ENCODE measurements at places on chromosomes 5 and 9. TPM values are rescaled to one million over a fixed set of nuclear protein-coding genes. Genes with fewer than 3 reads are reported as not detected.

CDO1 gene
- total RNA-seq, result 3.5 TPM

DNA sequence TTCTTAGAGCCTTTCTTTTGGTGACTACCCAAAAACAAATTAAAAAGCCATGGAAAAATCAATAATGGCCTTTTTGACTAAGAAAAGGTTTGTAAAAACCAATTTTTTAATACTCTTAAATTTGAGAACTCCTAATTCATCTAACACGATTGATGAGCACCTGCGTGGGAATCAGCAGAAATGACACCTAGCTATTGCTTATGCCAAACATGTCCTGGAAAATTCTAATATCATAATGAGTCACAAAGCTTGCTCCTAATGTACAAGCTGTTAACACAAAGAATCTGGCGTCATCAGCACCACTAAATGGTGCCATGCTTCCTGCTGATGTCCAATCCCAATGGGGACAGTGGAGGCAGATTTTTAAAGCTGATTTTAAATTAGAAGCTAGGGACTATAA is 146.2 kb upstream of the LRRTM2 start:
- no peak for DNase-seq

DNA sequence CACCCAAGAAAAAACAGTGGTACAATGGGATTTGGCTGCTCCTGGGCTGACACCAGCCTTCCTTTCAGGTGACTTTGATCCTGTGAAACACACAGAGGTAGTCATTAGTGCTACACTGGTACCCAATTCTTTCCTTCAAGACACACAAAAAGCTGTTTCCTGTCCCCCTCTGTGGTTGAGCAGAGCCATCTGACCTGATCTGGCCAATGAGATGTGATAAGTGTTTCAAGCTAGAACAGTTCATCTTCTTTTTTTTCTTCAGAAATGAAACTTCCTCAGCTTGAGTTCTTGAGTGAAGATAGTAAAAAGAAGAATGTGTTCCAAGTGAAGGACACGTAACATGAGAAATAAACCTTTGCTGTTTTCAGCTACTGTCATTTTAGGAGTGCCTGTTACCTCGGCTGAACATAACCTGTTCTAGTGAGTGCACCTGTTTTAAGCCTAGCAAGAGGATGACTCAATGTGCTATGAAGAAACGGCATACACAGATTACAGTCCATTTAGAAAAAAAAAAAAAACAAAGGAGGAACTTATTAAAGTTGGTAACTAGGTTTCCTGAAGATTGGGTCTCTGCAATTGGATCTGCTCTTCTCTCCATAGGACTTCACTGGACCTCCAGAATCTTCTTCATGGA is 287.8 kb downstream of the GAS1 start:
- DNase-seq, result no peak

DNA sequence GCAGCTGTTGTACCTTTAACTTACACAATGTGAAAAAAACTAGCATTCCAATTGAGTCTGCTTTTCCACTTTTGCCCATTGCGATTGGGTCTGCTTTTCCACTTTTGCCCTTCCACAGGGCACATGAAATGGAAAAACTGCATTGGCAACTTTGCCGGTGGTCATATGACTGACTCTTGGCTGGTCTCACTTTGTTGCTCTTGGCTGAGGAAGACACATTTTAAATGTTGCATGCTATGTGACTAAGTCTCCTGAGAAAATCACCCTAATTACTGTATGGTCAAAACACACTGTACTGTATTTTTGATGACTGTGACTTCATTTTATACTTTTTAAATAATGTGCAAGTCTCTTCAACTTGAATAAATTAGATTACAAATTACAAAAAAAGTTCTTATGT is 1.6 kb upstream of the OXCT1 start:
- peak; percentile 50 for DNase-seq

PCDHA3 gene
- 0.31 TPM for total RNA-seq

ENC1 gene
- total RNA-seq, result 48.5 TPM

GALNT12 gene
- total RNA-seq, result 38.5 TPM

DNA sequence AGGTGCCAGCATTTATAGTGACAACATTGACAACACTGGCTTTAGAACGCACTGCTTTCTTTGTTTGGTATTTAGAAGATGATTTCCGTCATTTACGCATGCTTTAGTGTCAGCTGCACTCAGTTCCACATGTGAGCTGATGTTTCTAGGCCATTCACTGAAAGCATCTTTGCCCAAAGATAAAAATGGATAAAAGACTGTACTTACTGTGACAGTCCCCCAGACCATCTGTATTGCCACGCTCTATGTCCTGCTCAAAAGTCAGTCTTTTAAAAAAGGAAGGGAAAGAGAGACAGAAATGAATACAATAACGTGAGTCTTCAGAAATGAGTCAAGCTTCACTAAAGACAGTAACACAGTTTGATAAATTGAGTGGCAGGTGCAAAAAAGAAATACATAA is 99.3 kb downstream of the SEMA6A start:
- DNase-seq, result no peak

GRCh38 chr9:109108318-109108717 is 11.4 kb downstream of the TMEM245 start:
- no peak for DNase-seq

MYMK gene
- not detected for total RNA-seq

PFN3 gene
- not detected for total RNA-seq

DNA sequence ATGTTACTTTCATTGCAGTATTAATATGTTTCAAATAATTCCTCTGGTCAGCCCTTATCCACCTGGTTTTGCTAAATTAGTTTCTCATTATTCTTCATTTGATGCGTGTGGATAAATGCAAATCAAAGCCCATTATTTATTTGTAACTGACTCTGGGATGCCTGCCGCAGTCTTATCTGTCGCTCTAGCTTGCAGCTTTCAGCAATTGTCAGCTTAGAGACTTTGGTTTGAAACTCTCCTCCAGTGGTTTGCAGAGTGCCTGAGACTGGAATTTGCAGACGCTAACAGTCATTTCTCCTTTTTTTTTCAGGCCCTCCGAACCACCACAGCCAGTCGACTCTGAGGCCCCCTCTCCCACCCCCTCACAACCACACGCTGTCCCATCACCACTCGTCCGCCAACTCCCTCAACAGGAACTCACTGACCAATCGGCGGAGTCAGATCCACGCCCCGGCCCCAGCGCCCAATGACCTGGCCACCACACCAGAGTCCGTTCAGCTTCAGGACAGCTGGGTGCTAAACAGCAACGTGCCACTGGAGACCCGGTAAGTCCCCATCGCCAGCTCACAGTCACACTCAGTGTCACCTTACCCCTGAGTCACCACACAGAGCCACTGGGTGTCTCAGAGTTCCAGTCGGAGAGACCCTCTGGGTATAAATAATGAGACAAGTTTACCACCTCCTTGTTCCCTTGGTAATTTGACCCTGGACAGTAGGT is 339.0 kb upstream of the WWC1 start:
- DNase-seq, result no peak

RASGEF1C gene
- total RNA-seq, result not detected

- no peak for DNase-seq
Measured at GRCh38 chr5:137708796-137709559, 26.9 kb downstream of the KLHL3 start.

GRCh38 chr9:136308702-136309053 is 4.8 kb upstream of the CCDC187 start:
- DNase-seq, result no peak

- no peak for DNase-seq
Measured at GRCh38 chr9:130912932-130913598, 16.5 kb upstream of the QRFP start.

CDH18 gene
- total RNA-seq, result not detected

DNA sequence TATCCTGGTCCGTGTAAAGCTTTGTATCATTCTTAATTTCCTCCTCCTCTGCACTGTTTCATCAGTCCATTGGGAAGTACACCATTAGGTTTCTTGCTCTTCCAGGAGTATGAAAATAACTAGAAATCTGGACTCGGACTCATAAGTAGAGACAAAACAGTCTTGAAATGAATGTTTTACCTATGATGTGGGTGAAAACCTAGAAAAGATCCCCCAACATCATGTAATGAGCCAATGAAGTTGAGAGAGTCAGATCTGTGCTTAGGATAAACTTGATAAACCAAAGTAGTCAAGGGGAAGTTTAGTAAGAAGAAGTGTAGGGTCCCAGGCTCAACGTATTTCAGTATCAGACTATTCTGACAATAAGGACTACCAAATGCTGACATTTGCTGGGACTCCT is 25.2 kb downstream of the ZNF366 start:
- no peak for DNase-seq

SLC6A18 gene
- not detected for total RNA-seq

GRCh38 chr5:135608361-135608760 is 29.6 kb upstream of the CXCL14 start:
- no peak for DNase-seq

- no peak for DNase-seq
Measured at GRCh38 chr5:1792842-1793266, 6.8 kb downstream of the MRPL36 start.

DNA sequence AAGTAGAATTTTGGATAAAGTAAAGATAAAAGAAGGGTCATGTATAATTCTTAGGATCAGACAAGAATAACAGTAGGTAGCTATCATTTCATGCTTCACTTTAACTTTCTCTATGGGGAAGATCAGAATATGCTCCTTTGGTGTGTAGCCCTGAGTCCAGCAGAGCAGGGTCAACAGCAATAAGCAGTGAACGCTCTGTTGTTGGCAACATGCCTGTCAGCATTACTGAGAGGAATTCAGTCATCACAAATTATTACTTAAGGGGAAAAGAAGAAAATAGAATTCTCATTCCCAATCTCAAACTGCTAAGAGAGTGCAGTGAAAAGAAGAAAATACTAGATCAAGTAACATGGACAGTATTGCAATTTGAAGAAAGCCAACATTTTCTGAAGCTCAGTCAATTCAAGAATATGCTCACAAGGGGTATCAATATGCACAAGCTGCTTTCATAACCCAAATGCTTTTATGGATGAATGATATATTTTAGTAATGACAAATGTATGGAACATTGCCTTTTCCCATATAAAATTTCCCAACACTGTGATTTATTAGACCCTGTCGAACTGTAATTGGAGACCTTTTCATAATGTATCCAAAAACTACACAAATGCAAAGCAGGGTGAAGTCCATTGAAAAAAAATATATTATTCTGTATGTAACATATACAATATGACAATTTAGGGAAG is 1359.4 kb downstream of the EFNA5 start:
- DNase-seq, result no peak

DNA sequence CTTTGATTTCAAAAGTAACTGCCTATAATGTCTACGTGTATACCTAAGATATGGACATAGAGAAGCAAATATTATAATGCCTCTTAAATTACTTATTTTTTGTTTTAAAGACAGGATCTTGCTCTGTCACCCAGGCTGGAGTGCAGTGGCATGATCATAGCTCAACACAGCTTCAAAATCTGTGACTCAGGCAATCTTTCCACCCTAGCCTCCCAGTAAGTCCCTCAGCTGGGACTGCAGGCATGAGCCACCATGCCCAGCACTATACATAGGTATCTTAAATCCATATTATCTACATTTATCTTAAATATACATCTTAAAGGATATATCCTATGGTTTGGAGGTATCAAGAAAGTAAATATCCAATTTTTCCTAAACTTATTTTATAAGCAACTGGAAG is 261.2 kb downstream of the ARL15 start:
- DNase-seq, result no peak

PKN3 gene
- total RNA-seq, result 11.1 TPM

GRCh38 chr9:69768716-69769115 is 8.9 kb upstream of the PTAR1 start:
- DNase-seq, result no peak

- no peak for DNase-seq
Measured at GRCh38 chr5:130335117-130335516, 430.9 kb downstream of the CHSY3 start.

GPR150 gene
- total RNA-seq, result 0.18 TPM

GRCh38 chr5:143447983-143448382 is 44.5 kb upstream of the NR3C1 start:
- no peak for DNase-seq

CNTNAP3 gene
- total RNA-seq, result 9.4 TPM

GRCh38 chr5:57824047-57824446 is 341.4 kb upstream of the ACTBL2 start:
- no peak for DNase-seq

GRCh38 chr5:179343719-179344430 is 1.4 kb downstream of the ADAMTS2 start:
- no peak for DNase-seq

- DNase-seq, result no peak
Measured at GRCh38 chr9:109934136-109934856, 154.3 kb downstream of the PALM2AKAP2 start.

ELP1 gene
- 24.2 TPM for total RNA-seq

- no peak for DNase-seq
Measured at GRCh38 chr5:73663161-73663859, 37.3 kb downstream of the ARHGEF28 start.

DNA sequence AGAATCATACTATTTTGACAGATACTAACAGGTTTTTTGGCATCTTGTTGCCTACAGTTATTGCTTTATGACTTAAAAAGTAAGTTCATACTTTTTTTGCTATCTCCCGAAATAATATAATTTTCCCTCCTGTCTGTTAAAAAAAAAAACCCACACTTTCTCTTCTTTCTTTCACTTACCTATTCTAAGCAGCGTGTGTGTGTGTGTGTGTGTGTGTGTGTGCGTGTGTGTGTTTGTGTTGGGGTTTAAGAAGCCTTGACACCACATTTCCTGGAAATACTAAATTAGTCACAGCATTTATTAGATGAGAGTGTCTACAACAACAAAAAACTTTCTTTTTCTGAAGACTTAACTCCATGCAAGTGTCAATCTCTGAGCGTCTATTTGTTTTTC is 12.4 kb downstream of the TNFAIP8 start:
- DNase-seq, result no peak

DNA sequence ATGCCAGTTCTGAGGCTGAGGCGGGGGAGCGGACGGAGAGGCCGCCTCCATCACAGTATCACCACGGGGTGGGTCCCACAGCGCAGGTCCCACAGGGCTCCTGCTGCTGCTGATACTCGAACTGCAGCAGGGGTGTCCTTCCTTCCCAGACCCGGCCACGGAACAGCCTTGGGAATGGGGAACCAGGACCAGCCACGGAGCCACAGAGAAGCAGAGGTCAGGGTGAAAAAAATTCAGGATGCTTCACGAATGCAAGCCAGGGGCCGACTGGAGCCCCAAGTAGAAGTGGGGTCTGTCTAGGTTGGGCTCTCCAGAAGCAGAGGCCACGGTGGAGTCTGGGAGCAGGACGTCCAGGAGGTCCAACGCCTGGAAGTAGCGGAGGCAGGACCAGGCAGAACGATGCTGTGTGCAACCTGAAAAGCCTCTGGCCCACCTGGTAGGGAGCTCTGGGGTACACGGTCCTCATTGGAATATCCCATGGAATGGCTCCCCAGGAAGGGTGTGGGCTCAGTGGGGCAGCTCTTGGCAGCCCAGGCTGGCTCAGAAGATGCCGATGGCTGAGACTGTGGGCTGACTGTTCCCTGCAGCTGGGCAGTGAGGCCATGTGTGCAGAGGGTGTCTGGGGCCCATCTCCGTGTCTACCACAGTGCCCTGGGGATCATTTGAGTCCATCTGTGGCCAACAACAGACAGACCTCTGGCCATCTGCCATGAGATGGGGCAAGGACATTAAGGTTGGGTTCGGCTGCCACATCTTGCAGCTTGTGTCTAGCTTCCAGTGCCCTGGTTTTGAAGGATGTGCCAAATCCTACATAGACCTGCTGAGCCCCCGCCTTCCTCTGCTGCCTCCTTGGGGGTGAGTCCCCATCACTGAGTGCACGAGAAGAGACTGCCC is 66.9 kb upstream of the FCN1 start:
- DNase-seq, result no peak
